Temporal lobe (tissue), 4 donors: ENCODE measurements at places on chromosomes 5 and 9. TPM values are rescaled to one million over a fixed set of nuclear protein-coding genes. Genes with fewer than 3 reads are reported as not detected.

EEIG1 gene
- 5.2 TPM for total RNA-seq

IGIP gene
- 8.4 TPM for total RNA-seq

AK3 gene
- 31.5 TPM for total RNA-seq

SPATA31D4 gene
- total RNA-seq = not detected

ABO gene
- total RNA-seq = not detected

ARRDC1 gene
- total RNA-seq = 10.6 TPM

TTLL11 gene
- 13.3 TPM for total RNA-seq

PROB1 gene
- 0.49 TPM for total RNA-seq

ANKRD34B gene
- 0.25 TPM for total RNA-seq

CDX1 gene
- not detected for total RNA-seq

ANXA1 gene
- 20.4 TPM for total RNA-seq
